ENCODE measurements at places on chromosomes 16 and 17.

GRCh38 chr17:69761767-69762321 is 313.2 kb upstream of the KCNJ16 start:
- peak; percentile 43 for DNase-seq

GRCh38 chr17:80833952-80834892 is 157.4 kb upstream of the CHMP6 start:
- DNase-seq: peak; percentile 53

- no peak for DNase-seq
These were observed 85.7 kb downstream of the NCOR1 start for GRCh38 chr17:16129441-16130205.

- DNase-seq: peak; percentile 89
These were observed 629 bp downstream of the GEMIN4 start for GRCh38 chr17:751269-752001.

DNA sequence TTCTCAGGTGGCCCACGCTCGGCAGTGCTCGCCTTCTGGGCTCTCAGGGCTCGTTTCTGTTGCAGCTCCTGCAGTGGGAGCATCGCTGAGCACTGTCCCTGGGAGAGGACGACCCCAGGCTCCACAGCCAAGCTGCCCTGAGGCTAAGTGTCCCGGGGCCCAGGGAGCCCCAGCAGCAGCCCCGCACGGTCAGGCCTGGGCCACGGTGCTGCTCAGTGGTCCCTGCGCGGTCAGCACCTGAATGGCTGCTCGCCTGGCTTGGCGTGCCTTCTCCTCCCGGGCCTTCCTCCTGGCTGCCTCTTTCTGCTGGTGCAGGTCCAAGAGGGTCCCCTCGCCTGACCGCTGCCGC is 23.3 kb downstream of the CEP131 start:
- DNase-seq: no peak

GRCh38 chr17:34389126-34389750 is 26.2 kb upstream of the CCL1 start:
- DNase-seq: no peak

GRCh38 chr16:58020628-58021521 is 4.7 kb upstream of the MMP15 start:
- DNase-seq: no peak

- DNase-seq: no peak
These were observed 355.4 kb upstream of the RBFOX1 start for GRCh38 chr16:6977291-6977690.

GRCh38 chr17:9672266-9672665 is 26.9 kb downstream of the USP43 start:
- no peak for DNase-seq

DNA sequence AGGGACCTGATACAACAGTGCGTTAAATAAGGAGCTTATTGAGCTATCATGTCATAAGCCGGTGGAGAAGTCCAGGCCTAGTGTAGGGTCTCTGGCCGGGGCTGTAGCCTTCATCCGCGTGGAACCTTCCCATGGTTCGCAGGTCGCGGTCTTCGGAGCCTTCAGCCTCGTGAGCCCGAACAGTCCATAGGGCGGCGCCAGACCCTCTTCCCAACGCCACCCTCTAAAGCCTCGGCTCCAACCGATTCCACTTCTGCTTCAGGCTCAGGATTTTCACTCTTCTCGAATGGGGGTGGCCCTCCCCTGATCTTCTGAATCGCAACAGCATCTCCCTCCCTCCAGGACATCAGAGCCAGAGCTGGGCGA is 10.3 kb upstream of the BRCA1 start:
- no peak for DNase-seq

DNA sequence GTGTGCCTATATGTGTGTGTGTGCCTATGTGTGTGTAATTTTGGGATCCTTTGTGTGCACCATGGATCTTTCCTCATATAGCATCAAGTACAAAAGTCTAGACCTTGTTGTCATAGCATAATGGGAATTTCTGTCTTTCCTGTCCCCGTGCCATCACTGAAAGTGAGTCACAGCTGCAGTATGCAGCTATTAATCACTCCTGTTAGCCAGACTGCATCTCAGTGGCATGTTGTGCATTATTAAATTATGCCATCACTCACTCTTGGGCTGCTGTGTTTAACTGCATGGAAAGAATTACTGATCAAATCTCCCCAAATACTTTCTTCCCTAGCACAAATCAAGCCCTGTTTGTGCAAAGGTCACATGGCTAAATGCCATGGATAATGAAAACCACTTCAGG is 92.4 kb downstream of the CBLN1 start:
- no peak for DNase-seq

DNA sequence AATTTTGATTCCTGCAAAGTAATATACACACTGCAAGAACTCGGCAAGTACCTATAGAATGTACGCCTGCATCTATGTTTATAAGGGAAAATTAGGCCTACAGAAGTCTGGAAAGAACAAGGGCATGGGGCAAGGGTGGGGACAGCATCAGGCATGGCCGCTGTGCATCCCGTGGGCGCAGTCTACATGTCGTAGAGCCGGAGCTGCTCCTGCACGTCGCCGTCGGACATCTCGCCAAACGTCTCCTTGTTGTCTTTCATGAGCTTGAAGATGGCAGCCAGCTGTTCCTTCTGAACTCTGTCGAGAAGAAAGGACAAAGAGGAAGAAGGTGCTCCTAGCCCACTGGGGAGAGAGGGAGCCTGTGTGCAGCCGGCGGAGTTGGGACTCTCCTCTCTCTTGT is 33.4 kb downstream of the MXRA7 start:
- DNase-seq: no peak

GRCh38 chr17:49925921-49926320 is 43.1 kb upstream of the DLX4 start:
- no peak for DNase-seq

GRCh38 chr17:40099619-40100418 is 570 bp downstream of the NR1D1 start:
- DNase-seq: peak; percentile 37

DNA sequence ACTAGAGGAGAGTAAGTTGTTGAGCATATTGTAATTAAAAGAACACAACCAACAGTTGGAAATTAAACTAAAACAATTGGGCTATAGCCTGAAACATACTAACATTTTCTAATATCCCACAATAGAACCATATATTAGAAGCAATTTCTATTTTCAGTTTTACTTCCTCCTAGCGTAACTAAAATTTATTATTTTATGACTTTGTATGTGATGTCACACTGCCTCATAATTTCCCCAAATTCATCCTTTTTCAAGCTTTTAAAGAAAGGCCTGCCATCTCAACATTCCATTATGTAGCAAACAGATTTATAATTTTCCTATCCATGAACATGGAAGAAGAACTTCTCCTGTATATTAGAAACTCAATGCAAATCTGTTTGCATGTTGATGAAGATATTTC is 110.2 kb downstream of the HS3ST3A1 start:
- no peak for DNase-seq

- no peak for DNase-seq
These were observed 11.3 kb downstream of the RBL2 start for GRCh38 chr16:53445534-53445933.

DNA sequence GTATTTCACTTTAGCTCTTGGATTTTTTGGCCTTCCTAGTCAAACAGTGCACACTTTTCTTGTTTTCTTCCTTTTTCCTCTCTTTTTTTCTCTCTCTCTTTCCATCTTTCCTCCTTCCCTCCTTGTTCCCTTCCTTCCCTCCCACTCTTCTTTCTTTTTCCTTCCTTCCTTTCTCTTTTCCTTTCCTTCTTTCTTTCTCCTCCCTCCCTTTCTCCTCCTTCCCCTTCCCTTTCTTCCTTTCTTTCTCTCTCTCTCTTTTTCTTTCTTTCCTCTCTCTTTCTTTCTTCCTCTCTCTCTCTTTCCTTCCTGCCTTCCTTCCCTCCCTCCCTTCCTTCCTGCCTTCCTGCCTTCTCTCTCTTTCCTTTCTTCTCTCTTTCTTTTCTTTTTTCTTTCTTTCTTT is 181.6 kb upstream of the ELAC2 start:
- DNase-seq: no peak

GRCh38 chr17:68294617-68295016 is 3.3 kb downstream of the ARSG start:
- no peak for DNase-seq

GRCh38 chr16:68064791-68065365 is 20.3 kb upstream of the NFATC3 start:
- DNase-seq: peak; percentile 47

GRCh38 chr17:67632141-67632540 is 85.6 kb upstream of the NOL11 start:
- no peak for DNase-seq

DNA sequence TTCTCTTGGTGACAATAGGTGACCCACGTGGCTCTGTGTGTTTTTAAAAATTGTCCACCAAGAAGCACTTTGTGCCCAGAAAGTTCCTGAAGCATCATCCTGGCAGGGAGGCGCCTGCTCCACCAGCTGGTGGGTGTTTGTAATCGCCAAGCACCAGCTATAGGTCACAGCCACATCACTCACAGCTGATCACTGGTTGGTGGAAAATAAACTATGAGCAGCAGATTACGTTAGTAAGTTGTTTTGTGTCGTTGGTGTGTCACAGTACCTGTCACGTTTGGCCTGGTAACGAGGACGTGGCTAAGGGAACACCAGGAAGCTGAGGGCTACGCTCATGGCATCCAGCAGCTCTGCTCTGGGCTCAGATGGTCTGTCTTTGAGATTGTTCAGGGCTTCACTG is 10.1 kb downstream of the MRM3 start:
- no peak for DNase-seq

DNA sequence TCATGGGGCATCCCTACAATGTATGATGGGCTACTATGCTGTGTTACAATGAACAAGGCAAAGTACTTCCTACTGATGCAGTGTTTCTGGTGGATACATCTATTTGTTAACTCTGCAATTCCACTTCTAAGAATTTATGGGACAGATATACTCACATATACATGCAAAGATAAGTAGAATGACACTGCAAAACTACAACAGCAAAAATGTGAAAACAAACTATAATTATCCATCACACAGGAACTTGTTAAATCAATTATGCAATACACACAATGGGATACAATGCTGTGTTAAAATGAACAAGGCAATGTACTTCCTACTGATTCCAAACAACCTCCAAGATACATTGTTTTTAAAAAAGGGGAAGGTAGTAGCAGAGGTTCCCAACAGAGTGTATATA is 3.2 kb downstream of the DDX52 start:
- no peak for DNase-seq

DNA sequence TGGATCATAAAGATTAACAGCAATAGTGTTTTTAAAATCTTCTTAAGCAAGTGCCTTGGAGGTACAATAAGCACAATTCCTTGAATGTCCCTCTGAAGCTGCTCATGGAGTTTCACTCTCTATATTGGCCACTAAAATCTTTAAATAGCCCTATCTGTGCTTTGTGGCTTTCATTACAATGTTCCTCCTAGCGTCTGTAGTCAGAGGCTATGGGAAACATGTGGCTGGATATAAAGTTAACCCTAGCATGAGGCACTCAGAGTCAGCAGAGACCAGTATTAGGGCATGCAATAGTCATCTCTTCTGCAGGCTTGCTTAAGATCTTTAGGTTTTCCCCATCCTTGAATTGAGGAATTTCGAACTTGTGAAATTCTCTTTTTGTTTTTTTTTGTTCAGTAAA is 668.2 kb downstream of the CDH11 start:
- no peak for DNase-seq

- no peak for DNase-seq
These were observed 46.0 kb upstream of the NF1 start for GRCh38 chr17:31048780-31049179.

DNA sequence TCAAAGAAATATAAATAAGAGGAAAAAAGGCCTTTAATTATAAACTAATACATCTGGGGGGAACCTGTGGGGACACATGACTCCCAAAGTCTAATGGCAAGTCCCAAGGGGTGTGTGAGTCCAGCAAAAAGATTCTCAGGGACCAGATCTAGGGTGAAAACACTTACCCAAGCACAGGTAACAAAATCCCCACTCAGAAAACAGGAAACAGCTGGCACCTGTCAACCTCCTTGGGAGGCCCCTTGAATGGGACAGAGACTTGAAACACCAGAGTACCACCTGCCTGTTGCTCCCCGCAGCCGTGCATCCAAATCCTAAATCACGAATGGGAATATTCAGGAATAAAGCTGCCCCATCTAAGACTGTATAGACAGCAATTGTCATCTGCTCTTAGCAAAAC is 461.2 kb upstream of the CDH5 start:
- DNase-seq: no peak

DNA sequence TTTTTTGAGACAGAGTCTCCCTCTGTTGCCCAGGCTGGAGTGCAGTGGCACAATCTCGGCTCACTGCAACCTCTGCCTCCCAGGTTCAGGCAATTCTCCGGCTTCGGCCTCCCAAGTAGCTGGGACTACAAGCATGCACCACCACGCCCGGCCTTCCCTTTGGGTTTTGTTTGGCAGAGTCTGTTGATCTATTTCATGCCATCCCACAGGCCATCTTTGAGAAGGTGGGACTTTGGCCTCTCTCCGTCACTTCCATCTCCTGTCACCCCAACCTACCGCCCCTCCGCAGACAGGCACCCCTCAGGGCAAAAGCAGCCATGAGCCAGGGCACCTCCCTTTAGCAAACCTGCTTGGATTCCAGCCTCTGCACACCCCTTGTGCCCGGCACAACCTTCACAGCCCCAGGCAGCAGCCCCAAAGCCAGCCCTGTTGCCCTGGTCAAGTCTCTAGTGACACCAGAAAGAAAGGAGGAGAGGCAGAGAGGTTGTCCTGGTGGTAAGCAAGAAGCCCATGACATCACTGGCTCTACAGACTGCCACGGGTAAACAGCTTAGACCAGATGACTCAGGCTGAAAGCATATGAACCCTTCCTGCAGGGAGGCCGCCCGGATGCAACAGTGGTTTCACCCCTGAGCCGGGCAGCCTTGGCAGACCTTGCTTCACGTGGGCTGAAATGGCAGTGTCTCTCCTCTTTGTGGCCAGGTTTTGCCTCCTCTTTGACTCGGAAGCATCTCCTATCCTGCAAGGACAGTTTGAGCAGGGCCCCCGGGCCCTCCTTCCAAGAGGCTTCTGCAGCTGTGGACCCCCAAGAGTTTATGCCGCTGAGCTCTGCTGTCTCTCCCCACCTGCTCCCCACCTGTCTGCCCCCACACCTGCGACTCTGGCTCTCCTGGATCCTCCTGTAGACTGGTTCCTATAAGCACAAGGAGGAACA is 8.1 kb upstream of the TIMP2 start:
- DNase-seq: peak; percentile 92

DNA sequence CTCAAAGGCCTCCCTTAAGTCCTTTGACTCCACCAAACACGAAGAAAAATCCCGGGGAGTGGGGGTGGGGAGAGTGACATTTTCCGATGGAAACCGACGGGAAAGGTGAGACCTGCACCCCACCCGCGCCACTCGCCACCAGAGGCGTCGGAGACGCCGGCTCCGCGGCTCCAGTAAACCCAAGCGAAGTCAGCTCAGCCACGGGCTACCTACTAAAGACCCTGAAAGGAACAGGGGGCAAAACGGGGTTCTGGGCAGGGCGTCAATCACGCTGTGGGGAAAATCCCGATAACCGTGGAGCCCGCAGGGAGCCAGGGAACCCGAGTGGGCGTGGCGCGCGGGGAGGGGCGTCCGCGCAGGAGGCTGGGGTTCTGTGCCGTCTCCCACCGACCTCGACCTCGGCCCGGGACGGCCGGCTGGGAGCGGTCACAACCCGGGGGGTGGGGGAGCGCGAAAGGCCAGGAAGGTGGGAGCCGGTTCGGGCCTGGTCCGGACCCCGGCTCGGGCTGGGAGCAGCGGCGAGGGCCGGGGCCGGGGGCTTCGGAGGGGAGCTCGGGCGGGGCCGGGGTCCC is 565 bp downstream of the WDR45B start:
- no peak for DNase-seq
